ENCODE measurements at places on chromosomes 5 and 9.

DNA sequence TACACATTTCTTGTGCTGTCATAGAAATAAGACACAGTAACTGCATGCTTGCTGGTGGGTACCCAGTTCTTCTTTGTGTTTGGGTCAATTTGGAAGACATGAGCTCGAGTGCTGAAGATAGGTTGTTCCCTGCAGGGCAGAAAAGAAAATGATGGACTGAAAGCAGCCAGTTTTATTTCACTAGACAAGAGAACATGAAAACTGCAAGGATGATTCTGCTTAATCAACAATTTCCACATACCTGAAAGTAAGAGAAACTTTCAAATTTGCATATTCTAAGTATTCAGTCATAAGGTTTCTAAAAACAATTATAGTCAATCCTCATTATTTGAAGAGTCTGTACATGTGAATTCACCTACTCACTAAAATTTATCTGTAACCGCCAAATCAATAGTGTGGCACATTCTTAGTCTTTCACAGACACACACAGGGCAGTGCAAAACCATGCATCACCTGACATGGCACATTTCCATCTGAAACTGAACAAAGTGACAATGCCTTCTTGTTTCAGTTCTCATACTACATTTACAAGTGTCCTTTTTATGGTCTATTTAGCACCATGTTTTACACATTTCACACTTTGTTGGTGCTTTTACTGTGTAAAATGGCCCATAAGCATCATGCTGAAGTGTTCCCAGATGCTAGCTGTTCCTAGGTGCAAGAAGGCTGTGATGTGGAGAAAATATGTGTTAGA lies 56.9 kb downstream of the HOMER1 start:
- DNase-seq: no peak

GRCh38 chr5:149298163-149298562 lies 26.5 kb downstream of the AFAP1L1 start:
- DNase-seq: no peak

DNA sequence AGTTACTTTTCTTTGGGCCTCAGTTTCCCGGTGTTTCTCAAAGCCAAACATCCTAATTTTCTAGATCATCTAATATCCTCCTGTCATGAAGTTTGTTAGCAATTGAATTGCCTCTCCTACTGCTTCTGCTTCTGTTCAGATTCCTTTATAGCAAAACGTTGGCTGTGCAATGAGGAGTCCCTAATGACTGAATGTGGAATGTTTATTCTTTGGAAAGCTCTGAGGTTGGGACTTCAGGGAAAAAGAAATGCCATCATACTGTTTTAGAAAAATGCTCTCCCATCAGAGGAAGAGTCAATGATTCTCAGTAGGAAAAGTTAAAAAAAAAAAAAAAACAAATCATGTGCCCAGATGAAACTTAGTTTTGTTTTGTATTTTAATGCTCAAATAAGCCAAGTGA lies 268.7 kb upstream of the PAPPA start:
- DNase-seq: no peak

DNA sequence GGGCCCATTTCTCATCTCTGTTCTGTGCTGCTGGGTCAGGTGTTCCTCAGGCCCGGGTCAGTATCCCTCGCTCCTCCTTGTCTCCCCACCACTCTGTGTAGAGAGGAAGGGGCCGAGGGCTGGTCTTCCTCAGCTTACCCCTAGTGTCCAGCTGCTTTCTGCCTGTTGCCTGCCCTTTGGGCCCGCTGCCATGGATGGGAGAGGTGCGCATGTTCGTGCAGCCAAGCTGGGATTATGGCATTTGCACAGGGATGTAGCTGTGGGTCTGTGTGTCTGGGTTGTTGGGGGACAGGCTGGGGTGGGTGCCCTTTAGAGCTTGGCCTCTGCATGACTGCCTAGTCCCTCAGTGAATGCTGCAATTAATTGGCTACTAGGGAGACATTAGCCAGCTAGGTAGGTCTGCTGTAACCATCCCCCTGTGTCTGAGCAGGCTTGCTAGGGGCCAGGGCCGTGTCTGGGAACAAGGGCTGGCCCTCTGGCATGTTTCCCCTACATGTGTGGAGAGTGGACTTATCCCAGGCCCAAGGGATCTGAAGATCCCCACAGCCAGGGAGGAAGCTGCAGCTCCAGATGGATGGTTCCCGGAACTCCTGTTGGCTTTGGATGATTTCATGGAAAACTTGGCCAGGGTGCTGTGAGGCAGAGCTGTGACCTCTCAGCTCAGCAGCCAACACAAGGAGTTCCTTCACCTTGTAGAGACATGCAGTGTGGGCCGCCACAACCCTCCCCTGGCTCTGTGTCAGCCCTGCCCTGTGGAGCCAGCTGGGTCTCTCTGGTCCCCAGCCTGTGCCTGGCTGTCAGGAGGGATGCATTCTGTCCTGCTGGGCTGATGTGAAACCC lies 161.9 kb downstream of the MACROH2A1 start:
- no peak for DNase-seq

Measured in NCI-H2081 treated with DMSO at 0.1 percent for 48 hours (cell line).